ENCODE measurements at places on chromosomes 4 and X.

DNA sequence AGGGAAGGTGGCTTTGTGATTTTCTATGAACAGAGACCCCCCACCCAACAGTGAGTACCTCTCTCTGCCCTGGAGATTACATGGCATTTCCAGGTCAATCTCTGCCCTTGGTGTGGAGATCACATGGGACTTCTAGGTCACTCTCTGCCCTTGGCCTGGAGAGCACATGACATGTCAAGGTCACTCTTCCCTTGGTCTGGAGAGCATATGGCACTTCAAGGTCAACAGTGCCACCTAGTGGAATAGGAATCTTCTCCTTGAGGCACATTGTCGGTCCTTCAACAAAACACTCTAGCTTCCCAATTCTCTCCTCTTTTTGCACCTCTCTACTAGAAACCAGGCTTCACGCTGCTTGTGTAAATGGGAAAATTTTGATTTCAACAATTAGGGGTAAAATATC lies 66.2 kb upstream of the TACR3 start:
- no peak for DNase-seq

GRCh38 chr4:153156263-153156662 lies 48.0 kb upstream of the TRIM2 start:
- no peak for DNase-seq

- DNase-seq: no peak
Measured at GRCh38 chr4:22686141-22686540, 6.6 kb upstream of the GBA3 start.

DNA sequence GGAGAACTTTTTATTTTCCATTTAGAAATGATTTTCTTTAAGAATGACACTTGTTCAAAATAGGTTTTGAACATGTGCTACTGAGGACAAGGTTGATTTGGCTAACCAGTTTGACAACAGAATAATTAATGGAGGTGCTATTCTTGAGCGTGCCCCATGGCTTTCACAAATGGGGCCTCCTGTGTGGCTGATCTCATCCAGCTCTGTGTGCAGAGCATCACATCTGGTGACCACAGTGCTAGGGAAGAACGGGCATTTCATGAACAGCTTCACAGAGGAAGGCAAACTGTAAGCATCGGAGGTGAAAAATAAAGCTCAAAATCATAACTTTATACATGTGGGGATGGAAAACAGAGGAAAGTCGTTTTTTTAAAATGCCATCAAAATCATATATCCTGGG lies 148.6 kb downstream of the SOWAHB start:
- DNase-seq: no peak

DNA sequence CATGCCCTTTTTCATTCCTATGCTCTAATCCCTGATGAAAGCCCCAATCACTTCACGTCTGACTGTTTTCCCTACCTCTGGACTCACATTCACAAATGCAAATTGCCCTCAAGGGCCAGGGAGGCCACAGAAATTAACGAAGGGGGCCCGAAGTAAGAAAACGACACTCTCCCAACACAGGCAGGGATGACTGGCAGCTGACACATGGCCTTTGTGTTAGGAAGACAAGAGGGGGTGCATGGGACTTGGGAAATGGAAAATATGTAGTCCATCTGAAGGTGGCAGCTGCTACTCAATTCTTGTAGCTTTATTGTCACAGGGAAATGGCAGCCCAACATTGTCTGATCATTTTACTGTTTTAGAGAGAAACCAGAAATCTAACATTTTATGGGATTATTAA lies 12.3 kb upstream of the SPARCL1 start:
- no peak for DNase-seq

DNA sequence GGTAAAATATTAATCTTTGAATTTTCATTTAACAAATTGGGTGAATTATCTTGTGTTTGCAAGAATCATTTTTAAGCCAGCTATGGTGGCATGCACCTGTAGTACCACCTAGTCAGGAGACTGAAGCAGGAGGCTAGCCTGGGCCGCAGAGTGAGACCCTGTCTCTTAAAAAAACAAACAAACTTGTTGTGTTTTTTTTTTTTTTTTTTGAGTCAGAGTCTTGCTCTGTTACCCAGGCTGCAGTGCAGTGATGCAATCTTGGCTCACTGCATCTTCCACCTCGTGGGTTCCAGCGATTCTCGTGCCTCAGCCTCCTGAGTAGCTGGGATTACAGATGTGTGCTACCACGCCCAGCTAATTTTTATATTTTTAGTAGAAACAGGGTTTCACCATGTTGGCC lies 2.2 kb downstream of the TXLNG start:
- no peak for DNase-seq

- no peak for DNase-seq
Measured at GRCh38 chr4:123405267-123405865, 8.8 kb downstream of the SPRY1 start.

DNA sequence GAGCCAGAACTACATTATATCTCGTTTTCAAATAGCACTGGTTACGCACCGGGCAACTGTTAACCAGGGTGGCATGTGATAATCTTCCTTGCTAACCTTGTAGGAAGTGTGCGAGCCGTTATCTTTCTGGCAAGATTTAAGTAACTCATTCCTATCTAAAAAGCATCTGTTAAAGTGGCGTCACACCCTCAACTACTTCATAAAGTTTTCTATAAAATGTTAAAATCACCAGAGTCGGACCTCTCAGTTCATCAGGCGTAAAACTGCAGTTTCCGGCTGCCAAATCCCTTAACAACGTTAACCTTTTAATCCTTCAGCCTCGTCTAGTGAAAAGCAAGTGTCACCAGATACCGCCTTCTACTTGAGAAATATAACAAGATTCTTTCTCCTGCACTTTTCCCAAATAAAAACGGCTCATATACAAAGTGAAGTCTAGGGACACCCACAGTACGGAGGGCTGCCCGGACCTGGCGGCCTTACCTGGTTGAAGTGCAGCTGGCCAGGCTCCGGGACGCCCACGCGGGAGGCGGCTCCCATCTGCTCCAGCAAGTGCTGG lies 1.2 kb downstream of the SLC39A8 start:
- no peak for DNase-seq

- DNase-seq: peak; percentile 52
Measured at GRCh38 chrX:148500423-148501385, at the start of gene AFF2. TSS of gene AFF2 (plus strand) at chrX:148500617. CDS start at chrX:148501098, 481 bp downstream.

GRCh38 chr4:115030281-115030680 lies 83.1 kb downstream of the NDST4 start:
- no peak for DNase-seq

DNA sequence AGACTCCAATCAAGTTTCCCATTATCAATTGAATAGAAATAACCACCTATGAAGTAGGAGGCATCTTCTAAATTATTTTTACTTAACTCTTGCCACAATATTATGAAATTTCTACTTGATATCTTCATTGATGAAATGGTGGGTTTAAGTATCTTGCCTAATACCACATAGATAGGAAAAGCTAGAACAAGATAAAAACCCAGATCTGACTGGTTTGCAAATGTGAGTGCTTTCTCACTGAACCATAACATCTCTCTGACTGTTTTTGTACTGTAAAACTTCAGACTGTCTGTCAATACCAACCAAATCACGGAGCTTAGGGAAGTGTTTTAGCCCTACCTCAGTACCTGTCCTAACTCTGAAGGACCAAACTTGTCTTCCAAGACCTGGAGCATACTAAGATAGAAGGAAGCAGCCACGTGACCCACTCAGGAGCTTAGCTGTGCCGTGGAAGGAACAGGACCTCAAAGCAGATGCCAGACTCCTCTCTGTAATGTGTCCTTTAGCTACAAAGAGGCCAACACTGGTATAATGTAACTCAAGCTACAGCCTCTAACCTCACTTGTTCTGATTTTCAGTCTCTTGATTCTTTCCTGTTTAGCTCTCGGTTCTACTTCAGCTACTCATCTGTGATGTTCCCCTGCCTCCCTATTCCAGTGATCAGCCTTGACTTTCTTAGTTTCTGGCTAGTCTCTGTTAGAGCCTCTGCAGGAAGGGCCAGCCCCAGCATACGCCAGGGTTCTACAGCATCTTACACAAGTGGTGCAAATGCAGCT lies 84.4 kb downstream of the LRP2BP start:
- no peak for DNase-seq

DNA sequence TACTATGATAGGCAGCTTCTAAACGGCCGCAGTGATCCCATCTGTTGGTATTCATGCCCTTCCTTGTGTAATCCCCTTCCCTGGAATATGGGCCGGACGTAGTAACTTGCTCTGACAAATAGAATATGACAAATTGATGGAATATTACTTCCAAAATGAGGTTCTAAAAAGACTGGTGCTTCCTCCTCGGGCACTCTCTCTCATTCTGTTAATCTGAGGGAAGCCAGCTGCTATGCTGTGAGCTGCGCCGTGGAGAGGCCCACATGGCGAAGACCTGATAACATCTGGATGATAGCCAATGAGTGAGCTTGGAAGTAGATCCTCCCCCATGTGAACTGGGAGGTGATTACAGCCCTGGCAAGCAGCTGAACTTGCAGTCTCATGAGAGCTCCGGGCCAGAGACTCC lies 27.2 kb upstream of the SLC25A4 start:
- DNase-seq: no peak

Data from activated naive CD8-positive, alpha-beta T cell treated with anti-CD3 and anti-CD28 coated beads, Interleukin-2, amount 10 ng/mL, durations not matched to agents 7 days and 5 days (primary cell).